Esophagus squamous epithelium (tissue), 5 donors: ENCODE measurements at places on chromosomes 7 and 10.

GRCh38 chr7:83643739-83644138 is 5.2 kb downstream of the SEMA3E start:
- DNase-seq, result no peak
- no peaks in the 10 kb centered on the region for H3K36me3 ChIP-seq
- H3K4me1 ChIP-seq, result no peaks in the 10 kb centered on the region
- no peak overlapping the region for H3K27ac ChIP-seq
- H3K27me3 ChIP-seq, result no peaks in the 10 kb centered on the region

DNA sequence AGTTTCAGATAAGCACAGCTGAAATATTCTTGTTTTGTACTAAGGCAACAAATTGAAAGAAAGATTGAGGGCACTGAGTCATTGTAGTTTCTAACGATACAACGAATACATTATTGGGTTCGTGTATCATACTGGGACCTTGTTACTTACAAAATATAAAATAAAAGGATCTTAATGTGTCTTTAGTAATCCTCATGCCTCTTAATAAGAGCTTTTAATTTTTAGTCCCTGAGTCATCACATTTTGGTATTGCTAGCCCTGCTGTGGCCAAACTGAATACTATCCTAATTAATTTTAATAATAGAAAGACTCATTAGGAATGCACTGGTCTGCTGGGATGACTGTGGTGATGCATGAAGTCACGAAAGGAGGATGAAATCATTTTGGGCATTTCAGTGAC is 309.7 kb downstream of the EXOC4 start:
- no peak overlapping the region for H3K27ac ChIP-seq
- H3K4me1 ChIP-seq, result no peaks in the 10 kb centered on the region
- no peaks in the 10 kb centered on the region for H3K36me3 ChIP-seq
- H3K4me3 ChIP-seq, result no peak overlapping the region

GRCh38 chr7:64907641-64908326 is 4.7 kb downstream of the ZNF273 start:
- H3K27me3 ChIP-seq, result no peaks in the 10 kb centered on the region
- H3K27ac ChIP-seq, result no peak overlapping the region
- no peaks in the 10 kb centered on the region for H3K36me3 ChIP-seq
- no peak for DNase-seq
- peaks cover 13% of the 10 kb centered on the region for H3K4me1 ChIP-seq

DNA sequence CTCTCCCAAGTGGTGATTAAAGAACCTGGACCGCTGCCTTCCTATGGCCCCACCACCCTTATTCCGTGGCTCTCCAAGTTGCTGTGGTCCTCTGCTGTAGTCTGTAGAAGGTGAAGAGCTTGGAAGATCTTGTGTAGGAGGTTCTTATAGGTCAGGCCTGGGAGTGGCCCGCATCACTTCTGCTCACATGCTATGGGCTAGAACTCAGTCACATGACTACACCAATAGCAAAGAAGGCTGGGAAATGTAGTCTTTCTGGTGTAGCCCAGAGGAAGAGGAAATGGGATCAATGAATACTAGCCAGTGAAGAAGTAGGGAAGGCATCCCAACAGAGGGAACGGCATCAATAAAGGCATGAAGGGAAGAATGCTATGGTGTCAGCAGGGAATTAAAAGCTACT is 41.3 kb upstream of the AOAH start:
- no peak overlapping the region for H3K4me3 ChIP-seq
- H3K27ac ChIP-seq, result no peak overlapping the region
- H3K27me3 ChIP-seq, result no peaks in the 10 kb centered on the region
- no peak for DNase-seq
- H3K36me3 ChIP-seq, result no peaks in the 10 kb centered on the region
